Effector CD8-positive, alpha-beta T cell (primary cell): ENCODE measurements at places on chromosomes 3 and 15.

- DNase-seq: no peak
Observed at GRCh38 chr3:195738274-195739044, 17.7 kb downstream of the MUC20 start.

- no peak for DNase-seq
Observed at GRCh38 chr15:68983961-68984481, 30.5 kb upstream of the NOX5 start.

- DNase-seq: no peak
Observed at GRCh38 chr3:79517766-79518413, 249.9 kb downstream of the ROBO1 start.

DNA sequence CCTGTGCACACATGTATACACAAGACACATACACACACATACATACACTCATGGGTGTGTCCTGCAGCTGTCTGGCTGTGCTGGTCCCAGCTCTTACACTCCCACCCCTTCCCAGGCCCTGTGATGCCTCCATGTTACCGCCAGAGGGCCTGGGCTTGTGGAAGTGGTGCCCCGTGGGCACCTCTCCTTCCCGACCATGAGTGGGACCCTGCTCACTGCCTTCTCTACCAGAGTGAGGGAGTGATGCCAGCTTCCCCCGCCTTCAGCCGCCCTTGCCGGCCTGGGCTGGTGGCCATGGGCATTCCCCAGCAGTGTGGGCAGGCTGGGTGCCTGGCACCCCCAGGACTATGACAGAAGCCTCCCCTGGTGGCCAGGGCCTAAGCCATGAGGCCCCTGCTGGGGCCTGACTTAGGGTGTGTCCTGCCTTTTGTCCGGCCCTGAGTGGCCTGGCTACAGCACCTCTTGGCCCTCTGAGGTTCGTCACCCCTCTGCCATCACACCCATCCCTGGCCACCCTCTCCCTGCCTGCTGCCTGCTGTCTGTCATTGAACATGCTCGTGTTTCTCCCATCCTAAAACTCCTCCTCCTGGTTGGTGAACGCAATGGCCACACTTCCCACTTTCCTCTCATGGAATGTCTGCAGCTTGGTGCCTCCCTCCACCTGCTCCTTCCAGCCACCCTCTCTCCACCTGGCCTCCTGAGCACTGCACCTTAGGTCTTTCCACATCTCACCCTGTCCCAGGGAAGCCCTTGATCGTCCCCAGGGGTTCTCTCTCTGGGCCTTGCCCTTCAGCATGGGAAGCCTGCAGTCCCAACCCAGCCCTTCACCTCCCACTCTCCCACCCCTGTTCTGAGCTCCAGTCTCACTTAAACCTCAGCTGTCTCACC is 14.6 kb downstream of the HDAC11 start:
- DNase-seq: no peak

DNA sequence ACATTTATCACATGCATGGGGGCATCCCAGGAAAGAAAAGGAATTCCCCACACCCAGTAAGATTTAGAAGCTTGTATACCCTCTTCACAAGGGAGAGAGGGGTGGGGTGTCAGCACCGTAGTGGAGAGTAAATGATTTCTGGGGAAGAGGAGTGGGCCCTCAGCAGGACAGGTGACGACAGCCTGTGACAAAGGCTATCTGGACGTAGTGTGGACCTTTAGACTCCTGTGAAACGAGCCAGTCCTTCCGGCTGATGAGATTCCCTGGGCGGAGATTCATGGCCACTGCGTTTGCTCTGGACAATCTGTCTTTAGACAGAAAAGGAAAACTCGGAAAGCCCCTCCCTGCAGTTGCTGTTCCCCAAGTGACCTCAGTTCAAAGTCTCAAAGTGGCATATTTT is 1.7 kb upstream of the FAM3D start:
- DNase-seq: no peak

DNA sequence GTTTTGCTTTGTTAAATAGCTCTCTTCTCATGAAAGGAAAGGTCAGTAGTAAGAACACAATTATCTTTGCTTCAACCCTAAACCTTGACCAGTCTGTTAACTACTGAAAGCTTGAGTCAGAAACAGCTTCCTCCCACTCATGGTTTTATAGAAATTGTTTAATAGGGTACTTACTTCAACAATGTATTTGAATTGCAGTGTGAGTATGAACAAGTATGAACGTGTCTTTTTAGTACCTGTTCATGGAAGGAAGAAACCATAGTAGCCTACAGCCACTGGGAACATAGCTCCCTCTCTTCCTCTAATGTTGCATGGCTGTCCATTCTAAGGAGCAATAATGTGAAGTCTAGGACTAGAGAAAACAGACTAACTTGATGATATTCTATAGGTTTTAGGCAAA is 311.0 kb downstream of the MCTP2 start:
- DNase-seq: no peak

- DNase-seq: no peak
Observed at GRCh38 chr3:136728473-136728872, 23.7 kb downstream of the STAG1 start.

- no peak for DNase-seq
Observed at GRCh38 chr3:154310840-154311239, 13.4 kb downstream of the DHX36 start.

- DNase-seq: no peak
Observed at GRCh38 chr15:66925721-66926120, 139.7 kb upstream of the SMAD3 start.

DNA sequence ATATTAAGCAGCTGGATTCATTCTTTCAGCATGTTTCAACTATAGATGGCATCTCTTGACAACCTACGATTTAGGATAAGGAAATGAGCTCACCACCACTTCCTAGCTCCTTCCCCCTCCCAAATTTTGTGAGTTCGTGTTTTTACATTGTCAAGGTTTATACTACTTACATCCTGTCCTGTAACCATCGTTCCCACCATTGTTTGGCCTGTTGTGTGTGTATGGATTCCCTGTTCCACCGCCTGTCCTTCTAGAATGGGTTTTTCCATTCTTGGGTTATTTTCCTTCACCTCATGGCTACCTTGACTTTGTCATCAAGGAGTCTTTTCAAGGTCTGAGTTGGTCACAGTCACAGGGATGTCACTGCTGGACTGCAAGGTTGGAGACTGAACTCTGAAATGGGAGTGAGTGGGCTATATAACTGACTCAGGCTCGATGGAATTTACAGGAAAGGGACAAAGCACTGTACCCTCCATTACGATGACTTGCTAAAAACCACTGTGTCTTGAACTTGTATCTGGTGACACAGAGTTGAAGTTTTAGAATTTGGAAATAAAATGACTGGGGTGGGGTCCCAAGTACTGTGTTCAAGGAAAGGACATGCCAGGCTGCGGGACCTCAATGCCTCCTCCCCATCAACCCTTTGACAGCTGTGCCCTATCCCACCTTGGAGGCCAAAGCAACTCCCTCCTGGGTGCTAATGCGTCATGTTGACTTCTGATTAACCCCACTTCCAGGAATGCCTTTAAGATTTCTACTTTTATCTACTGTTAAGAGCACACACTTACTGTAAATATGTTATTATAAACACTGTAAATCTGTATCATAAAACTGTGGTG is 66.8 kb upstream of the BLM start:
- DNase-seq: no peak

DNA sequence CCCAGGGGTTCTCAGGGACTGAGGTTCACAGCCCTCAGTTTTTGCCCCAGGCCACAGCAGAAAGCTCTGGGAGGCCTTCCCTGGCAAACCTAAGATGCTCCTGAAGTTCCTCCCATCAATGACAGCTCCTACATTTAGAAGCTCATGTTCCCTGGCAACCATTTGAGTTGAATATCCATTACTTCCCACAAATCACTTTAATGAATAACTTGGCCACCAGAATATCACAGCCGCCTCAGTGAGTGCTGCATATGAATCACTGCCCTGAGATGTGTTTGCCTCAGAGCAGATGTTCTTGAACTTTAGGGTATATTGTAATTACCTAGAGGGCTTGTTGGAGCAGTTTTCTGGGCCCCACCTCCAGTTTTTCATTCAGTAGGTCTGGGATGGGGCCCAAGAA is 27.4 kb downstream of the SLCO2A1 start:
- DNase-seq: no peak

- DNase-seq: no peak
Observed at GRCh38 chr3:101513419-101513986, 491 bp upstream of the SENP7 start.

- no peak for DNase-seq
Observed at GRCh38 chr3:181941250-181941649, 229.5 kb downstream of the SOX2 start.

- DNase-seq: no peak
Observed at GRCh38 chr15:67124111-67124510, 58.7 kb downstream of the SMAD3 start.

GRCh38 chr3:184811663-184811998 is 335 bp upstream of the VPS8 start:
- DNase-seq: no peak

- no peak for DNase-seq
Observed at GRCh38 chr15:60901647-60902046, 327.5 kb downstream of the RORA start.

DNA sequence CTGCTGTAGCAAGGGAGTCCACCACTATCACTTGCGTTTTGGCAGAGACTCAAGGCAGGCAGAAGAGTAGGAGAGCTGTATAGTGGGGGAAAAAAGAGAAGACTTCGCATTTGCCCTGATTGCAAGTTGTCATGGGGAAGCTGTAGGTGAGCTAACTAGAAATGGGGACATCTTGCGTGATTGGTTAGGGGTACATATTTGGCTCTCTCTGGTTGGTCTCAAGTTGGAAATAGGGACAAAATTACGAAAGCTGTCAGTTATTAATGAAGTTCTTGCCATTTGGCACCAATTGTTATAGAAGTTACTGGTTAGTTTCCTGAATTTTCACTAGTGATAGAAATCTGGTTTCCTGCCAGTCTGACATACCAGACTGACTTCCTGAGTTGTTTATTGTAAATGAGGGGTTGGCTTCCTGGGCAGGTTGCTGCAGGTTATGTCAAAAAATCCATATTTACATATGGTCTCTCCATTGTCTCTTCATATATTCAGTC is 8.2 kb upstream of the SENP7 start:
- no peak for DNase-seq
